NCI-H2107 (cell line): ENCODE measurements at places on chromosomes 1 and 21.
A peak's percentile ranks its signal among the peaks of the same experiment; 100 is the strongest.

GRCh38 chr1:179127163-179127895 is 45.5 kb downstream of the TOR3A start:
- no peak for DNase-seq

DNA sequence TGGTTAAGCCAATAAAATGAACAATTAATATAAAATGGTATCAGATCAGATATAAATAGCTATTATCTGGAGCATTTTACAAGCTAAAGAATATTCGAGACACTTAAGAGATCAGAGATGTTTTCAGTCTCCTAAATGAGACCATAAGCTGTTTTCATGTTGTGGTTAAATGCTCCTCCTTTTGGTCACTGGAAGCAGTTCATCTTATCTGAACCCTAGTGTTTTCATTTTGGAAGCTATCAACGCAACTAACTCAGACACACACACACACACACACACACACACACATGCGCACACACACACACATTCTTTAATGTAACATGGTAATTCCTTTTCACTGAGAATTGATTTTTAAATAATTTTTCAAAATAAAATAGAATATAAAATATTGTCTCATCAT is 10.0 kb upstream of the LRRC8C start:
- no peak for DNase-seq

DNA sequence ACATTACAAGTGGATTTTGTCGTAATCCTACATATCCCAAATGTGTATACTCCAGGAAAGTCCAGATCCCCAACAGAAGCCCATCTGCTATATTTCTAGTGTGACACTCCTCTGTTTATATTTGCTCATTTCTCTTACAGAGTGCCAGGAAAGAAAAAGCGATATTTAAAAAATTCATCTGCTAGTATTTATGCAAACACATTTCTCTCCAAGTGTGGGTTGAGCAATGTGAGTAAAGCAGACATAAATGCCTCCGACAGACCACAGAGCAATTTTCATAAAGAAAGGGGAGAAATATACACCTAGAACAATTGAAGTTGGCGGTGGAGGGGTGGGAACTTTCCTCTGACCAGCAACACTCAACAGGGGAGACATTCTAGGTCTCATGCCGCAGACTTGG is 22.2 kb upstream of the RAP1A start:
- DNase-seq = no peak

GRCh38 chr21:41195311-41195710 is 27.4 kb downstream of the BACE2 start:
- DNase-seq = no peak

GRCh38 chr1:42259739-42260064 is 75.3 kb downstream of the FOXJ3 start:
- DNase-seq = no peak

DNA sequence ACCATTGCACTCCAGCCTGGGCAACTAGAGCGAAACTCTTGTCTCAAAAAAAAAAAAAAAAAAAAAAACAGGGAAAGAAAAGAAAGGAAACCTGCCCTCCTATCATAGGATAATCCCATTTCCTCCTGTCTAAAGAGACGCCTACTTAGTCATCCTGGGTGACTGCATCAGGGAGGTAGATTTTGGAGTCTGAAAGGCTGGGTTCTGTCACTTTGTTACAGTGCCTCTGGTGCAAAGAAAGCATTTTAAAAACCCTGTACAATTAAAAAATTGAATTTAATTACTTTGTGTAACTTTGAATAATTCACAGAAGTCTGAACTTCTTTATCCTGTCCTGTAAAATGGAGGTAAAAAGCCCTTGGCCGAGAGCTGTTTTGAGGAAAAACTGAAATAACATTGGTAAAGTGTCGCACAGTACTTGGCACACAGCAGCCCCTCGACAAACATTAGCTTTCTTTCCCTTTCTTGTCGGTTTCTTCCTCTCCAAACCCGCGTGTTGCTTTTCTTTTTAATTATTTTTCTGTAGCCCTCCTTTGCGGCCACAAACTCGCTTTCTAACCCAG is 657 bp upstream of the HDAC1 start:
- DNase-seq = no peak

DNA sequence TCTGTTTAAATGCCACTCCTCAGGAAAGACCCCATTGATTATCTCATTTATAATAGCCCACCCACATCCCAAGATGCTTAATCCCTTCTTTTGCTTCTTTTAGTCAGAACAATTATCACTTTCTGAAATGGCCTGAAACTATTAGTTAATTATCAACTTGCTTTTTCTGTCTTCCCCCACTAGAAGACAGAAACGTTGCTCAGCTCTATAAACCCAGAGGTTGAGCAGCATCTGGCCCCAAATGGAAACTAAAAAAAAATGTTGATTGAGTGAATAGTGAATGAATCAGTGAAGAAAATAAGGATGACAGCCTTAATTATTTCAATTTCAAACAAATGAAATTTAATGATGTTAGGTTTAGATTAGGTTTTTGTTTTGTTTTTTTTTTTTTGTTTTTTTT is 38.2 kb upstream of the PIGC start:
- no peak for DNase-seq

DNA sequence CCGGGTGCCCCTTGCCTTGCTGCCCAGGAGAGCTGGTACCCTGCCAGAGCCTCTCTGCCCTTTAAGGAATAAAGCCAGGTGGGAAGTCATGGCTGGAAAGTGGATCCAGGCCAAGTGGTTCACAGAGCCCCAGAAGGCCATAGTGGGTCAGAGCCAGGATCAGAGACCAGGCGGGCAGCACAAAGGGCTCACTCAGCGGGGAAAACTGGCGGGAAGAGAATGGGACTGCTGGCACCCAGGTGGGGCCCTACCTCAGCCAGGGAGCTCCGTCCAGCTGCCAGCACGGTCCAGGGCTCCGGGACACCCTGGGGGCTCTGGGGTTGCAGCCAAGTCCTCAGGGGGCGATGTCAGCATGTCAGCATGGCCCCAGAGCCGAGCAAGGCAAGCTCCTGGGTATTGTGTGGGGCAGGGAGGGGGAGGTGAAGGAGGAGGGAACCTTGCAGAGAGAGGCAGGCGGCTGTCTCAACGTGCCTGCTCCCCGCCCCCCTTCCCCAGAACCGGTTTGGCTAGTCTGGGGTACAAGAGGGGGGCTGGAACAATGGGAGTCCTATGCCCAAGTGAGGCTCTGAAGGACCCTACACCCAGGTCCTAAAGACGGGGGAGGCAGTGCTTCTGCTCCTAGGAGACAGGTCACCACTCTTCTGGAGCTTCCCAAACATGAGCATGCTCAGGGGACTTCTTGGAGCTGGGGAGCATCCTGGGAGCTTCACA is at the start of gene ARHGEF19:
ARHGEF19 (minus strand) TSS at position 402 of the 711 bp plus-strand sequence. CDS start 3,598 bp downstream, outside the sequence.
- DNase-seq = no peak

DNA sequence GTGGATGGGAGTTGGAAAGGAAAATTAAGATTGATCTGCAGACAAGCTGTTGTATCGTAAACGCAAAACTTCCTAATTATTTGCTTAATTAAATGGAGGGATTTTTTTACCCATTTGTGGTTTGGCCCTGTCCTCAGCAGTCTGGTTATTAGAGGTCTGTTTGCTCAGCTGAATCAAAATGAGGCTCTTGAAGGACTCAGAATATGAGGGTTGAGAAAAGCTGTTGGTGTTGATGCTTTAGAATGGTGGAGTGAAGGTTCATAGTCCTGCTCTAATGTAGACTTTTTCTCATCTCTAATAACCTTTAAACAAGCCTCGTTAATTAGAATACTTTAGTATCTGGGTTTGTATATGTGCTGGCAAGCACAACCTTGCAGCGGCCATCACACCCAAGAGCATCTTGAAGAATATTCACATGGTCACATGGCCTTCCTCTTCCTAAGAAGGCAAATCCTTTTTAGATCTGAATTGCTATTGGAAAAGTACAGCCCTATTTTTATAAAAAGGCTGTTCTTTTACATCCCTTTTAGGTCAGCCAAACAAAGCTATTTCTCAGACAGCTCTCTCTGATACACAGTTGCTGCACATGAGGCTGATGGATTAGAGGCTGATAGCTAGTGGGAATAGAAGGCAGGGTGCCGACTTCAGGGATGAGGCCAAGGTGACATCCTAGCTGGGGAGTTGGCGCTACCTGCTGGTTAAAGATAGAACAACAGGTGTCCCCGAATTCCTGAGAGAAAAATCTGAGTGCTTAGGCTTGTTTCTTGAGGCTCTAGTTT is 53.8 kb downstream of the MACF1 start:
- DNase-seq = peak; percentile 100

DNA sequence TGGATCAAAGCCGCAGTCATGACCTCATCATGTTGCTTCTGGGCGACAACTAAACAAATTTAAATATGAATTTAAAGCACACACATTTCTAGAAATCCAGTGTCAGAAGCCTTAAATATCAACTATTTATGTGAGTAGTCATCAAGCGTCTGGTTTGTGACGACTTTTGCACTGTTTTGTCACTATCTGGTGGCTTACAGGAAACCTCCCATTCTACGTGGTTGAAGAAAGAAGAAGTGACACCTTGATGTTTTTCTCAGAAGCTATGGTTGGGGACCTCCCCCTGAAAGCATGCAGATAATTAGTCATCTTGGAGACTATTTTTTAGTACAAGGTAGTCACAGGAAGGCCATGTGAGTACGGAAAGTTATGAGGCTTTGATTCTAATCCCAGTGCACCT is 58.5 kb downstream of the TENT5C start:
- DNase-seq = no peak

- no peak for DNase-seq
Measured at GRCh38 chr1:3670823-3671265, 18.5 kb downstream of the TP73 start.

DNA sequence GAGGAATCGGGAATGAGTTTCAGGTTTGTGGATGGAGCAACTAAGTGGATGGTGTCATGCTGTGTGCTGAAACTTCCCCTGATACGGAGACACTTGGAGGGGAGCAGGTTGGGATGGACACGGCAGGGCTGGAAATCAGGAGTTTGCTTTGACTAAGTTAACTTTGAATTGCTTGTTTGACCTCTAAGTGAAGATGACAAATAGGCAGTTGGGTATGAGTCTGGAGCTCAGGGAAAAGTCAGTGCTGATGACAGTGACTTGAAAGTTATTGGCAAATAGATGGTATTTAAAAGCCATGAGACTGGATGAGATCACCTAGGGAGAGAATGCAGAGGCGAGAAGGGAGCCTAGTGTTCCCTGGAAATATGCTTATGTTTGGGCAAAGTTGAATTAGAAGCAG is 12.8 kb upstream of the ZSCAN20 start:
- DNase-seq = no peak

DNA sequence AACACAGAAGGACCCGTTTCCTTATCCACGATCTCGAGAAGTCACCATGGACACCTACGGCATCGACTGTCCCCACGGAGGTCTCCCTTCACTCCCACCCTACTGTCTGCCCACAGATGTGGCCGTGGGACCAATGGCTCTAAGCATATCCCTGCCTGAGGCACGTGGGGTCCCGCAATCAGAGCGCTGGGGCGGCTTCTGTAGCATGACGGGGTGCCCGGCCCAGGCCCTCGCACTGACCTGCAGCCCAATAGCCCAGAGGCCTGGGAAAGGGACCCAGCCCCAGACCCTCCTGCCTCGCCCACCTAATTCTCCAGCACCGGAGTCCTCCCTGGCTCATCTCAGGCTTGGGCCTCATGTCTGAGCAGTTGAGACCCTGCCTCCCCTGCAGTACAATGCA is 132.5 kb downstream of the NPHP4 start:
- no peak for DNase-seq

DNA sequence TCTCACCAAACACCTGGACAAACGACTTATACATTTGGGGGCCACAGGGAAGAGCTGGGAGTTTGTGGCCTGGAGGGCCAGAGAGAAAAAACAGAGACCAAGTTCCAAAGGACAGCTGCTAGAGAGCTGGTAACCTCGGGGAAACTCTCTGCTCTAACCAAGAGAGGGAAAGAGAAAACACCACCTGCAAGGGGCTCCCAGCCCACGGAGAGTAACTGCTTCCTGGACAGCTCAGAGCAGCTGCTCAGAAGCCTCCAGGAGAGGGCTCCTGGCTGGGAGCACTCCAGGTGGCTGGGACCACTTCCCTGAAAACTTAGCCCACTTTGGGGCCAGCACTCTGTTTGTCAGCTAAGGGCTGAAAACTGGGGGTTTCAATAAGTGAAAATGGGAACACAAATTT is 154.8 kb upstream of the GRIK3 start:
- DNase-seq = peak; percentile 57

GRCh38 chr1:166489356-166489669 is 322.5 kb upstream of the FAM78B start:
- DNase-seq = no peak

- no peak for DNase-seq
Measured at GRCh38 chr1:246949956-246950355, 18.2 kb upstream of the AHCTF1 start.

GRCh38 chr1:60763741-60764140 is 318.6 kb upstream of the NFIA start:
- no peak for DNase-seq

GRCh38 chr1:19096990-19097389 is 113.1 kb downstream of the UBR4 start:
- no peak for DNase-seq

DNA sequence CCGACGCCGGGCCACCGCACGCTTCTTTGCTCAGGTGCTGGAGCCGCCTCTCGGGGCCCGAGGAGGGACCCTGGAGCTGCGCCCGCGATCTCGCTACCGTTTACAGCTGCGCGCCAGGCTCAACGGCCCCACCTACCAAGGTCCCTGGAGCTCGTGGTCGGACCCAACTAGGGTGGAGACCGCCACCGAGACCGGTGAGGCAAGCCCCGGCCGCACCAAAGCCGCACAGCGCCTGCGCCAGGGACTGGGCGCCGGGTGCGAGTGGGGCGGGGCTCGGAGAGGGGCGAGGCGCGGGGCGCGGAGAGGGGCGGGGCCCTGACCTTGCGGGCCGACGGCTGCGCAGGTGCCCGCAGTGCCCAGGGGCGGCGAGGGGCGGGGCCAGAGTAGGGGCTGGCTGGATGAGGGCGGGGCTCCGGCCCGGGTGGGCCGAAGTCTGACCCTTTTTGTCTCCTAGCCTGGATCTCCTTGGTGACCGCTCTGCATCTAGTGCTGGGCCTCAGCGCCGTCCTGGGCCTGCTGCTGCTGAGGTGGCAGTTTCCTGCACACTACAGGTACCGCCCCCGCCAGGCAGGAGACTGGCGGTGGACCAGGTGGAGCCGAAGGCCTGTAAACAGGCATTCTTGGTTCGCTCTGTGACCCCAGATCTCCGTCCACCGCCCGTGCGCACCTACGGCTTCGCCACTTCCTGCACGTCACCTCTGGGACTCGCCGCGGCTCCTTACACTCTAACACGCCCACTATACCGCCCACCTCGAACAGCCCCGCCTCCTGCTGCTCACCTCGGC is 9.8 kb upstream of the CDC20 start:
- peak; percentile 93 for DNase-seq
